EH (cell line): ENCODE measurements at places on chromosomes 7 and 10.

DNA sequence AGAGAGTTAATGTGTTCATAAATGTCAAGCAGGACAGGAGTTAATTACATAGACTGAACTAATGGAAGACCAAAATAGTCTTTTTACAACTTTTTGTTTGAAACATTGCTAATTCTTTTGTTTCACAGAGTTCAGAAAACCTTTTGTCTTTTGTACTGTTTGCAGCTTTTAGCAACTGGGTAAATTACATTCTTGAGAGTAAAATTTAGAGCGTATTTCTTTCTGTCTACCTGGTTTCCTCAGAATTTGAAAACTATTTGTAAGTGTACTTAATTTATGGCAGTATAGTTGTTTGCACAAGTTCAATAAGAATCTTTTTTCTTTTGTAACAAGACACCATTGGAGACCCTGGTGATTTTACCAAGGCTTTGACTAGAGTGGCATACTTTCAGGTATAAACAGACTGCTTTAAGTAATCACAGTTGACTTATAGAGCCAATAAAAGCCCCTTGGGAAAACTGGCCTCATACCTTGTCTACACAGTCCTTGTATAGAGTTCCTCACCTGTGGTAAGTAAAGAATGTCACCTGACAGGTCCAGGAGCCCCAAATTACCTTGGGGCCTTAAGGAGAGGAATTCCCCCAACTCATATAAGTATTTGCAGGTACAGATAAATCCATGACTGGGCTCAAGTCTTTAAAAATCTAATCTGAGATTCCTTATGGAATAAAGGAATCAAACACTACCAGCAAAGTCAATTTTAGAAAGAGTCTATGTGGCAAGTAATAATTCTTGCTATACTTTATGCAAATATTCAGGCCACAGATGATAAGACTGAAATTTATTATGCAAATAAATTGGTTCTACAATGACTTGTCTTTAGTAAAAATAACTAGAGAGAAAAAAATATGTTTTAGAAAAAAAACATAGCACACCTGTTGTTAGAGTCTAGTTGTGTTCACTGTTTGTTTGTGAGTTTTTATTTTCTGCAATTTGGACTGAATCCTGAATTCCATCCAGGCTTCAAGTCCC, 23.6 kb upstream of the CREB3L2 start:
- DNase-seq = no peak

DNA sequence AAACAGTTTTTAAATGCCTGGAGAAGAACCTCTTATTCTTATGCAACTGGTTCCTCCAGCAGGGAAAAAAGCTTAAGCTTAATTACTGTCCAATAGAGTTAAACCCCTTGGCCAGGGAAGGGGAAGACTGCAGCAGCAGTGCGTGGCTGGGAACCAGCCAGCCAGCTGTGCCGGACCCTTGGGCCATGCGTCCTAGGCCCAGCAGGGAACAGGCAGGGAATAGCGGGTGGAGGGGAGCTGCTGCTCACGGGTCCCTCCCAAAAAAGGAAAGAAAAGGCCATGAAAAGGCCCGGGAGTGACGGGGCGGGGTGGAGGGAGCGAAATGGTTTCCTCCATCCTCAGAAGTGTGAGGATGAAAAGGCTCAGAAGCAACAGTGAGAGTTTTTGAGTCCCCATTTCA, 35.2 kb upstream of the HECW1 start:
- no peak for DNase-seq

DNA sequence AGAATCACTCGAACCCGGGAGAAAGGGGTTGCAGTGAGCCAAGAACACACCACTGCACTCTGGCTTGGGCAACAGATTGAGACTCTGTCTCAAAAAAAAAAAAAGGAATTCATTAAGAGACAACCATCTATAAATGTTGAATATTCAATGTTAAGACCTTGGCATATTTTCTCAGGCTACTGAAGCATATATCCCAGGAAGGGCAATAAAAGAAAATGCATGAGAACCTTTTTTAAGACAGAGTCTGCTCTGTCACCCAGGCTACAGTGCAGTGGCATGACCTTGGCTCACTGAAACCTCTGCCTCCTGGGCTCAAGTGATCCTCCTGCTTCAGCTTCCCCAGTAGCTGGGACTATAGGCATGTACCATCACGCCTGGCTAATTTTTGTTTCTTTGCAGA, 165.0 kb downstream of the JMJD1C start:
- DNase-seq = no peak

GRCh38 chr7:100676501-100677306, 3.2 kb downstream of the GNB2 start:
- DNase-seq = no peak

DNA sequence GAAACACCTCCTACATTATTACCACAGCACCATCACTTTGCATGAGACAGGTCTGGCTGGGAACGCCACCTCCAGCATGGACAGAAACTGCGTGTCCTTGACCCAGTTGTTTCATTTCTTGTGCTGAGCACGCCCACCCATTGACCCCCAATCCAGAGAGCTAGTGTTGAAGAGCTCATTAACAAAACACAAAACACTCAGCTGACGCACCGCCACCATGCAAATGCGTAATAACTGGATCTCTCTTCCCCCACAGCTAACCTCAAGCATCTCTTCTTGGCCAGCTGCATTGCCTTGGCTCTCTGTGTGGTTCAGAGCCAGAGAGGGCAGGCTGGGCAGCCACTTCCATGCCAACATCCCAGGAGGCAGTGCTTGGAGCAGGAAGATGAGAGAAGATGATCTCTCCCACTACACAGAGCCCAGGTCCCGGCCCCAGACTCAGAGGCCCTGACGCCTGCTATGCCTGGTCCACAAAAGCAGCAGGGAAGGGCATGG, 173.5 kb downstream of the PLXNA4 start:
- DNase-seq = no peak

DNA sequence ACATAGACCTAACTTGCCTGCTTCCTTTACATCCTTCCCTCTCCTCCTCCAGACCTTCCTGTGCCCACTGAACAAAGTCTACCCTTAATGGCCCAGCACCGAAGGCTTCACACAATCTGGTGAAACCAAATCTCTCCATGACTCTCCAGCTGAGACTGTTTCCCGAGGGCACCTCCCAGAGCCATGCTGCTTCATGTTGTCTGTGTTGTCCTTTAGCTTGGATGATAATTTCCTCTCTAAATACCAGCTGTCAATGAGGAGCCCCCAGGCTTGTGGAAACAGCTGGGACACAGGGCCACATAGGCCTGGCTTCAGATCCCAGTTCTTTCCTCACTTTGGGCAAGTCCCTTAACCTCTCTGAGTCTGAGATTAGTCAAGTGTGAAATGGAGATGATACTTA, 54.3 kb downstream of the DLD start:
- DNase-seq = no peak

DNA sequence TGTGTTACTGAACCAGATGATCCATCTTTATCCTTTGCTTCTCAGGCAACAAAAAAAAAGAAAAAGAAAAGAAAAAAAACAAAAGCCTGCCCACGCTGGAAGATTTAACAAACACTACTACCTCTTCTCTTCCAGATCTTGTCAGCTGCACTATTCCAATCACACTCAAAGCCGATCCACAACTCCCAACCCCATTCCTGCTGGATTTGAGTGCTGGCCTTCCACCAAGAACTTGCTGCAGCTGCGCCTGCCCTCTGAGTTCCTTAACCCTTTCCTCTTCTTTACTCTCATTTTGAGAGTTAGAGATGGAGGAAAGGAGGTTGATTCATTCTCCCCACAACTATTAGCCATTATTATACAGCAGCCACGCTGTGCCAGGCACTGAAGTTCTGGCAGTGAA, 16.0 kb upstream of the ITGA8 start:
- DNase-seq = no peak

- DNase-seq = peak; percentile 77
Measured at GRCh38 chr7:121081327-121081936, 92.9 kb downstream of the CPED1 start.

DNA sequence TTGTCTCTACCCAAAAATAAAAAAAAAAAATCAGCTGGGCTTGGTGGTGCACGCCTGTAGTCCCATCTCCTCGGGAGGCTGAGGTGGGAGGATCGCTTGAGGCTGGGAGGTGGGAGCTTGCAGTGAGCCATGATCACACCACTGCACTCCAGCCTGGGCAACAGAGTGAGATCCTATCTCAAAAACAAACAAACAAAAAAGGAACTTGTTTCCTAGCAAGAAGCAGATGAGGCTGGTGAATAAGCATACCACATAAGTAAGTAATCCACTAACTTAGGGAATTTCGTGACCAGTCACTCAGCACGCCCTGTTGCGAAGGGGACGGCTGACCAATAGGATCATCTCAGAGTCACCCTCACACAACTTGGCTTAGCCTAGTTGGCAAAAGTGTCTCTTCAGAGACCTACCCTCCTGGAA, 64.6 kb downstream of the CUX1 start:
- peak; percentile 99 for DNase-seq

GRCh38 chr7:17134786-17135185, 163.7 kb upstream of the AHR start:
- DNase-seq = no peak

DNA sequence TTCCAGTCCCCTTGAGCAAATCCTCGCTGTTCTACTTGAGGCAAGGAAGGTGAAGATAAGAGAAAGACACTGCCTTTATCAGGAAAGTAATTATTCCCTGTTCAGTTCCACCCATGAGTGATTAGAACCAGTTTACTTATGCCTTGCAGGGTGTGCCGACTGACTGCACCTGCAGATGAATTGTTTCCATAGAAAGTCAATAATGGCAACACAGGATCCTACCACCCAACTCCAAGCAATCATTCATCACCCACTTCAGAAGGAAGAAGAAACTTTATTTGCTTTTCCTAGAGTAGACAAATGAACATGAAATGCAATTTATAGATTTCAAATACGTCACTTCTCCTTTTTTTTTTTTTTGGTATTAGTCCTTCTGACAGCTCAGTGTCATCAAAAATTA, 383.9 kb downstream of the SORCS1 start:
- no peak for DNase-seq

GRCh38 chr10:95850791-95851190, 57.0 kb upstream of the CC2D2B start:
- no peak for DNase-seq

DNA sequence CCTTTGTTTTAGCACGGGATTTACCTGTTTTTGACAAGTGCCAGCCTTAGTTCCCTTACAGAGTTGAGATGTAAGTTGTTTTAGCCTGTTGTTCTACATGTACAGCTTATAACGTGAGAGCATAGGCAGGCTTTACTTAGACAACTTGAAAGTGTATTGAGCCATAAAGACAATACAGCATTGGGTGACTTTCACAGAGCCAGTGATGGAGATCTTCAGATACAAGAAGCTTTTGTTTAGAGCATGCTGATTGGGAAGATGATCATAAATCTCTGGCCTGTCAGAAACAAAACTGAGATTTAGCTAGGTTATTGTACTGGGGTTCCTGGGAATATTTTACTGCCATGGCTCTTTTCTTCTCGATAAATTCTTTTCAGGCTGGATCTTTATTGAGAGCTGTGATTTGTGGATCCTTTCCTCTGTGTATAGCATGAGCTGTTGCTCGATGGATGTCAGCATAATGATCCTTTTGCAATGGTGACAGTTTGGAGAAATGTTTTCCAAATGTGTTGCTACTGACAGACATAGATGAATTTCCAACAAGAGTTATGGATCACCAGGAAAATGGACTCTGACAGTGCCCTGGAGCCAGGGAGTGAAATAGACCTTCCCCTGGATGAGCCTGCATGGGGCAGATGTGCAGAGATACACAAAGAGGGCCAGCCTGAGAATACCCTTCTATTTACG, 30.2 kb downstream of the LHFPL3 start:
- DNase-seq = no peak

- DNase-seq = peak; percentile 71
Measured at GRCh38 chr10:31508882-31509281, 189.9 kb downstream of the ZEB1 start.

GRCh38 chr10:48215486-48216203, 58.9 kb downstream of the FRMPD2 start:
- peak; percentile 50 for DNase-seq

DNA sequence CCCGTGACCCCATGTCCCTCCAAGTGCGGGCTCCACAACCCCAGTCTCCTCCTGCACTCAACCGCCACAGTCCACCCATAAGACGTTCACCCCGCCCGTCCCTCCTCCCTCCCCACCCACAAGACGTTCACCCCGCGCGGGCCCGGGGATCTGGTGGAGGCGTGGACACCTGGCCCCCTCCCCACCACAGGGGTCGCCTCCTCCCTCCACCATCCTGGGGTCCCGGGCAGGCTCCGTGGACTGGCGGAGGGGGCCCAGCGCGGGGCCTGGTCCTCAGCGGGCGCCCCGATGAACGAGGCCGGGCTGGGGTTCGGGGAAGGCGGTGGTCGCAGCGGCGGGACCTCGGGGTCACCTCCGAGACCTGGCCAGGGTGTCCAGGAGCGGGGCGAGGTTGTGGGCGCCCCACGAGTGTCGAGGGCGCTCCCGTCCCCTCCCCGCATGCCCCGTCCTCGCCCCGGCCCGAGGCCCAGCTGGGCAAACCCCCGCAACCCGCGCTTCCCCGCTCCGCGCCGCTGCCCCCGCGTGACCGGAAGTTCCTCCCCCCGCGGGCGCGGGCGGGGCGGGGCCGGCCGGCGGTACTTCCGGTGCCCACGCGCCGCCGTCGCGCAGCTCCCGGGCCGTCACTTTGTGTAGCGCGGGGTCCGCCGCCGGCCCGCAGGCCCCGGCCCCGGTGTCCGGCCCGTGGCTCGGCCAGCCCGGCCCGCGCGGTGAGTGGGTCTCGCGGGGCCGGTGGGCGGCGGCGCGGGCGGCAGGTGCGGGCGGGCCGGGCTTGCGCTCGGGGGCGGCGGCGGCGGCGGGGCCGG, at the start of gene ZNF316:
ZNF316 (plus strand) TSS at position 578 of the 803 bp plus-strand sequence. CDS start 5,092 bp downstream, outside the sequence.
- peak; percentile 56 for DNase-seq

GRCh38 chr7:35792873-35793489, 7.9 kb upstream of the SEPTIN7 start:
- DNase-seq = peak; percentile 51

DNA sequence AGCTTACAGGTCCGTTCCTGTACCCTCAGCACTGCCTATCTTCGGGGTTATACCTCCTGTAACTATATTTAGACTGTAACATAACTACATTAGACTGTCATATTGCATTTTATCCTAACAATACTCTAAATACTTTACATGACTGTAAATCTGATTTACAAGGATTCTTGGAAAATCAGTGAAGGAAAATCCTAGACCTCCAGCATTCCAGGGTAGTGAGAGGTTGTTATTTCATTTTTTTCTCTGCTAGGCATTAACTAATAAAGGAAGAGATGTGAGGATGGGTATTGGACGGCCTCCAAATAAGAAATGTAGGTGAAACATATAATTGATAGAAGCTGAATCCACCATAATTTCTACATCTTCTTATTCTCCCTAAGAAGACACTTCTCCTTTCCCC, 569.4 kb downstream of the CALN1 start:
- DNase-seq = no peak

DNA sequence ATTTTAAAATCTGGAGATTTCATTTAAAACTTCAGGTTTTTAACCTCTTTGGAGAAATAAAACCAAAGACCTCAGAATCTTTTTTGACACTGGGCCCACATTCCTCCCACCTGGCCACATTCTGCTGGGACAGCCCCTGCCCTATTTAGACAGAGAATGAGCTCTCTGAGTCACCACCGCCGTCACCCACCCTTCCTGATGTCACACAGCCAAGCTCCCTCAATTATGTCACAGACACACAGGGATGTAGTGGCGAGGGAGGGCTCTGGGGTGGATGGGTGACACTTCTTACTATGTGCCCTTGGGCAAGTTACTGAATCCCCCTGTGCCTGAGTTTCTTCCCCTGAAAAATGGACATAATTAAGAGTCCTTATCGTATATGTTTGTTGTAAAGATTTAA, 162.6 kb downstream of the RAB11FIP2 start:
- DNase-seq = no peak
